ENCODE measurements at places on chromosomes 7 and 10.

GRCh38 chr10:47366181-47366631 lies 17.9 kb downstream of the ZNF488 start:
- DNase-seq, result no peak

DNA sequence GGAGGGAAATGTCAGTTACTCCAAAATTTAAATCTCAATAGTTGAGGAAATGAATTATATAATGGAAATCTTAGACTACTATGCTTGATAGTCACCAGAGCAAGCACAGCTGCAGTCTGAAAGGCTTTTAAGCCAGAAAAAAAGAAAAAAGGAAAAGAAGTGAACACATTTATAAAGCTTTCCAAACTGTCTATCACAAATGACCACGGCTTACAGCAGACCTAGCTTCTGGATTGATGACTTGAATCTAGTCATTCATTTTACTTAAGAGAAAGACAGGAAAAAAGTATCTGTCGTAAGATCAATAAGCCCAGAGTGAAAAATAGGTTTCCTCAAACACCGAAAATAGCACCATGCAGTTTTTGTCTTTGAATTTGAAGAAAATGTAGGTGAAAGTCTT lies 67.9 kb upstream of the OGDHL start:
- DNase-seq, result no peak

GRCh38 chr10:77022671-77023070 lies 614.9 kb downstream of the KCNMA1 start:
- no peak for DNase-seq

- DNase-seq, result no peak
Measured at GRCh38 chr7:645606-646005, 80.9 kb upstream of the DNAAF5 start.

GRCh38 chr7:128906766-128907559 lies 3.5 kb downstream of the KCP start:
- DNase-seq, result no peak

- no peak for DNase-seq
Measured at GRCh38 chr7:90972906-90973550, 291.2 kb upstream of the FZD1 start.

- no peak for DNase-seq
Measured at GRCh38 chr10:90969947-90970673, 49.2 kb upstream of the ANKRD1 start.

- no peak for DNase-seq
Measured at GRCh38 chr10:79048639-79049550, 19.9 kb upstream of the ZMIZ1 start.

DNA sequence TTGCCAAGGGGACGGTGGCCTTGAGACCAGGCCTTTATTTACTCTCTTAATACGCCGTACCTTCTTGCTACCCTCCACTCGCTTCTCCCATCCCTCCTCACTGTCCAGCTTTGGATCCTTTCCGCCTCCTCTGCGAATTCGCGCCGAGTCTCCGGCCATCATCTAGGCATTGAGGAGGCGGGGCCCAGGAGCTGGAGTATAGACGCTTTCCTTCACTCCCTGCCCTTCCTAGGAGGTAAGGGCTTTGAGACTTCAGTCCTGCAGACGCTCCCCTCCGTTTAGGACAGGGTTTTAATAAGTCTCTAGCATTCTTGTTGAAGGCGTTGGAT lies 538 bp downstream of the TFAM start:
- no peak for DNase-seq
